NCI-H774 (cell line): ENCODE measurements at places on chromosomes 4 and X.

- DNase-seq: no peak
Observed at GRCh38 chrX:127259742-127260141, 440.2 kb downstream of the PRR32 start.

DNA sequence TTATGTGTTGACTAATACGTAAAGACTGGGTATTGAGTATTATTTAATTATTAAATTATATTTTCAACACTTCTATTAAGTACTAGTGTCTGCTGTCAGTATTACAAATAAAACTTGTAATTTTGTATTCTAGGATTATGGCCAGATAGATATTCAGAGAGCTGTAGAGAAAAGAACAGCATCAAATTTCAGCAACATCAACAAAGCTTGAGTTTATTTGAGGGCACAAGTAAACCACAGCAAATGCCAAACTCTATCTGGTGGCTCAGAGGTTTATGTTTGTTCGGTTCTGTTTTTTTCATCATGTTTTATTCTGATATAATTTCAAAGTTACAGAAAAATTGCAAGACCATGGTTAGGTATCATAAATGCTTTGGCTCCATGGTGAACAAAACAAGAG, 1530.5 kb downstream of the PCDH18 start:
- DNase-seq: no peak

GRCh38 chr4:41455206-41455605, 82.8 kb upstream of the LIMCH1 start:
- peak; percentile 76 for DNase-seq

DNA sequence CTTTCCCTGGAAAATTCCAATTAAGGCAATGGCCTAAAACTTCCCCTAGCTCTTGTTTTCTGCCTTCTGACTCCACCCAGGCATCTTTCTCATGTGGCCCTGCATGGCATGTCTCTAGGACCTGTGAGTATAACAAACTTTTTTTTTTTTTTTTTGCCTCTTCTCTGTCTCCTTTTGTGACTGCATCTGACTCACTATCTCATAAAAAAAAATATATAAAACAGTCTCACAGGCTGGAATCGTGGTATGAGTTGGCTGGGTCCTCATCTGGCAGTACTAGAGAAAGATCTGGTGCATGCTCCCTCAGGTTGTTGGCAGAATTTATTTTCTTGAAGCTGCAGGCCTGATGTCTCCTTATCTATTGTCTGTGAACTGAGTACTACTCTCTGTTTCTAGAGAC, 313.9 kb downstream of the TECRL start:
- DNase-seq: no peak

- no peak for DNase-seq
Observed at GRCh38 chr4:143514169-143514495, 630 bp downstream of the SMARCA5 start.

GRCh38 chr4:121176082-121176934, 12.2 kb upstream of the TNIP3 start:
- no peak for DNase-seq
